ENCODE measurements at places on chromosomes 6 and 20.

- no peak for DNase-seq
Measured at GRCh38 chr20:57282670-57283361, 16.4 kb upstream of the BMP7 start.

DNA sequence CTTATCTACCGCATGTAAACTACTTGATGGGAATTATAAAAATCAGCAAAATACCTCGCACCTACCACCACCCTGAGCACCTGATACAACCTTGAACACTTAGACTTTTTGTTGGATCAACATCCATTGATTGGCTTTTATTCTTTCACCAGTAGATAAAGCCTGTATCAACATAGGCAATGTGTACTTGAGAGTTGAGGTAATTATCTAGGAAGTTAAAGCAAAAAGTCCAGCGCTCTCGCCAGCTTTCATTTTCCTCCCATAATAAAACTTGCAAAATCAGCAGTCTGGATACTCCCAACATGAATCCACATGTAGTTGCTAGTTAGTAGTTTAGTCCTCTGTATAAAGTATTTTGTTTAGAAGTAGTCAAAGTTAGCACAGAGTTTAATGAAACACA, 132.0 kb upstream of the PRDM1 start:
- DNase-seq, result no peak

DNA sequence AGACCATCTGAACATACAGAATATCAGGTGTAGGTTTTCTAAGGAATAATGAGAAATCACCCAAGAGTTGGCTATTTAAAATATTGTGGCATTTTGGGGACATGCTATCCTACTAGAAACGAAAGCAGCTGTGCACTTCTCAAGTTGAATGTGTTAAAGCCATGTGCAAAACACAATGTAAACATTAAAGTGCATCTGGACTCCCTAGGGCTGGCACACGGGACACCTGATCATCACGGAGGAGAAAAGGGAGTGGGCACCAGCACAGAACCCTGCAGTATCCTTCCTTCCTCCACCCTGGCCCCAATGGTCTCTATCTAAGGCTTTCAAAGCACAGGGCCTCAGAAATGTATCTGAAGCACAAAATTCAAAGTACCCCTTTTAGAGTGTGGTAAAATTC, 94.3 kb downstream of the INSM1 start:
- no peak for DNase-seq

GRCh38 chr6:46862381-46862780, 59.4 kb downstream of the ADGRF5 start:
- DNase-seq, result no peak

- no peak for DNase-seq
Measured at GRCh38 chr6:155399062-155399744, 56.4 kb downstream of the NOX3 start.

- no peak for DNase-seq
Measured at GRCh38 chr20:11626551-11626950, 291.1 kb upstream of the BTBD3 start.

DNA sequence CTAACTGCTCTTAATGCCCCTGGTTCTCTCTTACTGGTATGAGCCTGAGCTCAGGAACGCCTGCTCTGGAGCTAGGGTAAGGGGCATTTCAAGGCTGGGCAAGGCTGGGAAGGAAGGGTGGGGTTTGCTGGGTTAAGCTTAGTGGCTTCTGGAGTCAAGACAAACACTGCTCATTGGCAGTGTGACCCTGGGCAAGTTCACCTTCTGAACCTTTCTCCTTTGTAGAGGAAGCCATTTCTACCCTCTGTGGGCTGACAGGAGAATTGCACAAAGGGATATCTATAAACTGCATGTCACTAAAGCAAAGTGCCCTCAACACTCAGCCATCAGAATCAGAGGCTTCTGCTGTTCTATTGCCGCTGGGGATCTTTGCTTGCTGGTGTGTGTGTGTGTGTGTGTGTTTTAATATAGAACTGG, 20.3 kb upstream of the LRRN4 start:
- no peak for DNase-seq

GRCh38 chr20:10357974-10358373, 76.0 kb downstream of the MKKS start:
- no peak for DNase-seq

GRCh38 chr6:22062807-22063408, 233.9 kb downstream of the PRL start:
- no peak for DNase-seq

DNA sequence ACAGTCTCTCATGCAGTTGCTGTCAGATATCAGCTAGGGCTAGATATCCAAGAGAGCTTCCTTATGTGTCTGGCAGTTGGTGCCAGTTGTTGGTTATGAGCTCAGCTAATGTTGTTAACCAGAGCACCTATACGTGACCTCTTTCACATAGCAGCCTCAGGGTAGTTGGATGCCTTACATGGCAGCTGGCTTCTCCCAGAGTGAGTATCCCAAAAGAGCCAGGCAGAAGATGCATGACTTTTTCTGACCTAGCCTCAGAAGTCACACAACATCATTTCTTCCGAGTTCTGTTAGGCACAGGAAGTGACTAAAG, 175.7 kb downstream of the VEGFA start:
- no peak for DNase-seq

- no peak for DNase-seq
Measured at GRCh38 chr20:4574356-4574690, 147.4 kb upstream of the PRND start.

GRCh38 chr6:31556307-31556706, 8.9 kb downstream of the NFKBIL1 start:
- DNase-seq, result no peak

DNA sequence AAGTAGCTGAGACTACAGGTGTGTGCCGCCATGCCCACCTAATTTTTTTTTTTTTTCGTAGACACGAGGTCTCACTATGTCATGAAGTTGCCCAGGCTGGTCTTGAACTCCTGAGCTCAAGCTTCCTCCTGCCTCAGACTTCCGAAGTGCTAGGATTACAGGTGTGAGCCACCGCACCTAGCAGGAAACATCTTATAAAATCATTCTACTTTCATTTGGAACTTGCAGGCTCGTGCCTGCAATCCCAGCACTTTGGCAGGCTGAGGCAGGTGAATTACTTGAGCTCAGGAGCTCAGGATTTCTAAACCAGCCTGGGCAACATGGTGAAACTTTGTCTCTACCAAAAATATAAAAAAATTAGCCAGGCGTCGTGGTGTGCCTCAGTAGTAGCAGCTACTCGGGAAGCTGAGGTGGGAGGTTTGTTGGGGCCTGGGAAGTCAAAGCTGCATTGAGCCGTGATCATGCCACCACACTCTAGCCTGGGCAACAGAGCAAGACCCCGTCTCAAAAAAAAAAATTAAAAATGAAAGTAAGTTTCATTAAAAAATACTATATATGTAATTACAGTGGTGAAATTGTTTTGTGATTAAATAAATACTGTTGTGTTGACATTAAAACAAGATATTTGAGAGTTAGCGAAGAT, 15.1 kb downstream of the MAPK14 start:
- no peak for DNase-seq

GRCh38 chr6:168903613-168904345, 349.9 kb downstream of the THBS2 start:
- DNase-seq, result no peak

GRCh38 chr6:139369568-139370282, 4.7 kb downstream of the CITED2 start:
- DNase-seq, result no peak

- no peak for DNase-seq
Measured at GRCh38 chr6:80974579-80974978, 777.9 kb downstream of the TENT5A start.

GRCh38 chr6:158955255-158955654, 44.7 kb downstream of the RSPH3 start:
- DNase-seq, result no peak

GRCh38 chr20:17611540-17612286, 41.8 kb downstream of the DSTN start:
- DNase-seq, result no peak

GRCh38 chr6:85971238-85971637, 328.6 kb upstream of the SYNCRIP start:
- no peak for DNase-seq

DNA sequence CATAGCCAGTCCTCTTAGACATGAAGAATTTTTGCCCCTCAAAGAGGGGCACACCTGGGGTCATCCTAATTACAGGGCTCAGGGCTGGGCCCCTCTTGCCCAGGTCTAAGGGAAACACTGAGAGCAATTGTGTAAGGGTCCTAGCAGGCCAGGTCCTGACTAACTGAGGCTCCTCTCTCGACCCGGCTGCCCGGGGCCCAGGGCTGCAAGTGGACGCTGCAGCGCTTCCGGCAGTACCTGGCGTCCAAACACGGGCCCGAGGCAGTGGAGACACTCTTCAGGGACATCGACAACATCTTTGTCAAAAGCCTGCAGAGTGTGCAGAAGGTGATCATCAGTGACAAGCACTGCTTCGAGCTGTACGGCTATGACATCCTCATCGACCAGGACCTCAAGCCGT, 17.4 kb downstream of the PDRG1 start:
- no peak for DNase-seq

GRCh38 chr6:43150051-43150751, 20.9 kb upstream of the SRF start:
- no peak for DNase-seq

DNA sequence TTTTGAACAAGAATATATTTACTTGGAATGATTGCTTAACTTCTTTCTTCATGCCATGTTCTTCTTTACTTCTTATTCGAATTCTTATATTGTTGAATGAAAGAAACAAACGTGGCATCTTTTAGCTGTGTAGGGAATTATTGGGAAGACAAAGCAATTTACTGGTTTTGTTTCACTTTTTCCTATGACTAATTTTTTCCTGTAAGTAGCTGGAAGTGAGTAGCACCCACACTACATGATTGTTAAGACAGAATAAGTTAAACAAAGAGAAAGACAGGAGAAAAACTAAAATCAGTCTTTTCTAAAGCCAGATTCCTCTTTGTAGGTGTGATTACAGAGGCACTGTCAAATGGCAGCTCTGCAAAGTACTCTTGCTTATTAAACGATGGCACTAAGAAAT, 593.4 kb downstream of the EYS start:
- DNase-seq, result no peak

DNA sequence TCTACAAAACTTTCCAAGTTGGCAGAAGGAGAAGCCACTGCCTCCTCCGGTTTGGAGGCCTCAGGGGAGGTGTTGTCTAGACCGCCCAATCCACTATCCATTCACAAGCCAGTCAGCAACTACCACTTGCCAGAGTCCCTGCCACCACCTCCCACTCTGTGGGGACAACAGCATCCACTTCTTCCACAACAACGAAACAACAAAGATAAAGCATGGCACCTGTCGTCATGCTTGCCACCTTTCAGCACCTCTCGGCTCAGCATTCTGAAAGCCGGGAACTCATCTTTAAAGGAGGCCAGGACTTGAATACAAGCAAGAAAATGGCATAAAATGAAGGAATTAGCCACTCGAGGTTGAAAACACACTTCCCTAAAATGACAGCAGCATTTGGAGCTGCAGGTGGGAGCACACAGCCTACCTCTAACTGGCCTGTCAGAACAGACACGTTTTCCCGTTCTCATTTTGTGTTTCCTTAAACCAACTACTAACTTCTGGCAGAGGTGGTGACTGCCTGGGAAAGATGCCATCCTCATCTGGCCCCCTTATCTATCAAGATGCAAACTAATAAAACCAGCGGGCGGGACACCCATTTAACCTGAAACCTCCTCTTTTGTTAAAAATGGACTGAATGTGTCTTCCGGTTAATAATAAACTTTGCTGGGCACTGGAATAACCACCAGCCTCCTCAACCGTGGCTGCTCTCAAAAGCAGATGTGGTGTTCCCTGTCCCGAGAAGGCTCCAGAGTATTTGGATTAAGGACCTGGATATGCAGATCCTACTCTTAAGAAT, 21.7 kb downstream of the YTHDF1 start:
- DNase-seq, result no peak

DNA sequence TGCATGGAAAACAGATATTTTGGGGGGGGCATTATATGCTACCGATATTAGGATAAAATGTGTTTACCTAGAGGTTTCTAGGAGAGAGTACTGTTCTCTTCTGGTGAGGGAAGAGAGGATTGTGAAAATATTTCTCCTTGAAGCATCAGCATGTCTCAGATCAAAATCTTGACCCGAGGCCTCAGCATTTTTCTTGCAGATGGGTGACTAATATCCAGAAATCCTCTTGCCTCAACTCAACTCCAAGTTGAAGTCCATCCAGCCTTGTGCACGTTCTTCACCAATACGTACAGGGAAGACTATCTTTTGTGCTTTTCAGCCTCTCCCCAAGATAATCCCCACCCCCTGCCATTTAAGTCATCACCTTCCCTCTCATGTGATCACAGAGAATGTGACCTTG, 59.5 kb downstream of the PRND start:
- DNase-seq, result no peak

DNA sequence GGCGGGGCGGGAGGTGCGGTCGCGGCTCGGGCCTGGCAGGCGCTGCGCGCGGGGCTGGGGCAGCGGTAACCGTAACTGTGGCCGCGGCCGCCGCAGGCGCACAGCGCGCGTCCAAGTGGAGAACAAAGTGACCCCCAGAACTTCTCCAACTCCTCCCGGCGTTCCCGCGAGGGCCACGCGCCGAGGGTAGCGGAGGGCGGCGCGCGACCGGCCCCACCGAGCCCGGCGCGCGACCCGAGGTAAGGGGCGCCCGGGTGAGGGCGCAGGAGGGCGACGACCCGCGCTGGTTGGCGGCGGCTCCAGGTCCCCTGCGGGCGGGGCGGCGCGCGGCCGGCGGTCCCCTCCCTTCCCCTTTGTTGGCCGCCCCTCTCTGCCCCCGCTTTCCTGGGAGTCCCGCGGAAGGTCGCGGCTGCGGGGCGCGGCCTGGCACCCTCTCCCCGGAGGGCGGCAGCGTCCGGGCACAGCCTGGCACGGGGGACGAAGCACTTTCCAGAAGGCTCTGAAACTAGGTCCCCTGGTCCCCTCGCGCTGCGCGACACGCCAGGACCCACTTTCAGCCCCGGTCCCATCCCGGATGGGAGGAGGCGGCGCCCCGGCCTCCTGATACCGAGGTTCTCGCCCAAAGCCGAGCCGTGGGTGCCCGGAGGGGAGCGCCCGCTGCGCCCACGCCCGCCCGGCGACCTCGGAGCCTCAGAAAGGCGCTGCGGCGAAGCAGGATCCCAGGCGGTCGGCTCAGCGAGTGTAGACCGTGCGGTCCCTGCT, at the start of gene TIAM2:
Gene TIAM2, plus strand, starts transcription at position 62 of the 762 bp plus-strand sequence. CDS start 133,909 bp downstream, outside the sequence.
- DNase-seq, result no peak

- DNase-seq, result no peak
Measured at GRCh38 chr6:128478230-128479047, 42.0 kb downstream of the PTPRK start.

DNA sequence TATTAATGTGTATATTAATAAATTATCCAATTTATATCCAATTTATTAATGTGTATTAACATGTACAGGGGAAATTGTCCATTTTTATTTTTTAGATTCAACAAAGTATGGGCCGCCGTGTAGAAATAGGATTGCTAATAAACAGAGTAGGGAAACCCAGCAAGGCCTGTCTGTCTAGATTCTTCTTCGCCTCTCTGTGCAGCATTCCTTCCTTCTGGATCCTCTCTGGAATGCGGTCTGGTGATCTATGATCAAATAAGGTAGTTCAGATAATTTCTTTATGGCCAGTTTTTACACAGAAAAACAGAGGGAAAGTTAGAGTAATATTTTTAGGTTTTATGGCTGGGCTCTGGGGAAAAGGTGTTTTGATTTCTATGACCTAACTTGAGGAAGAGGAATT, 19.9 kb upstream of the HFE start:
- DNase-seq, result no peak

Measured in NCI-H1417 treated with DMSO at 0.1 percent for 48 hours (cell line).